ENCODE measurements at places on chromosomes 11 and 22.

- DNase-seq = no peak
These were observed 945.5 kb downstream of the OPCML start for GRCh38 chr11:132586801-132587200.

DNA sequence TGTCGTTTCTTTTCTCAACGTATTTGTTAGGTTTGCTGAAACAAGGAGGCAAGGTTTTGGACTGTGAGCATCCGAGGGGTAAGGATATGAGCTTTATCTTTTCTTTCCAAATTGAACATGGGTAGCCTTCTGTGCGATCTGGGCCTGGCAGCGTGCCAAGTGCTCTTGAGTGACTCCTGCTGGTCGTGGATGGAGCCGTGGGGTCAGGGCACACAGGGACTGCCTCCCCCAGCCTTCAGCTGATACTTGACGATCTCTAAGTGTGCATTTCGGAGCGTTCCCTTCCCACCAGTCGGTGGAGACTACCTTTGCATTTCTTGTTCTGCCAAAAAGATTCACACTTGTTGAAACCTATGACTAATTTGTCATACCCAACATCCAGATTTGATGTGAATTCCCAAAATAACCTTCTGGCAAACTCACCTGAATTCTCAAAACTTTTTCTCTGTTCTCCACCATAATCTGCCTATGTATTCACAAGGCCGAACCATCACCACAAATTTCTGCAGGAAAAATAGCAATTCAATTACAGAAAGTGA lies 40.1 kb upstream of the CLMP start:
- DNase-seq = no peak

DNA sequence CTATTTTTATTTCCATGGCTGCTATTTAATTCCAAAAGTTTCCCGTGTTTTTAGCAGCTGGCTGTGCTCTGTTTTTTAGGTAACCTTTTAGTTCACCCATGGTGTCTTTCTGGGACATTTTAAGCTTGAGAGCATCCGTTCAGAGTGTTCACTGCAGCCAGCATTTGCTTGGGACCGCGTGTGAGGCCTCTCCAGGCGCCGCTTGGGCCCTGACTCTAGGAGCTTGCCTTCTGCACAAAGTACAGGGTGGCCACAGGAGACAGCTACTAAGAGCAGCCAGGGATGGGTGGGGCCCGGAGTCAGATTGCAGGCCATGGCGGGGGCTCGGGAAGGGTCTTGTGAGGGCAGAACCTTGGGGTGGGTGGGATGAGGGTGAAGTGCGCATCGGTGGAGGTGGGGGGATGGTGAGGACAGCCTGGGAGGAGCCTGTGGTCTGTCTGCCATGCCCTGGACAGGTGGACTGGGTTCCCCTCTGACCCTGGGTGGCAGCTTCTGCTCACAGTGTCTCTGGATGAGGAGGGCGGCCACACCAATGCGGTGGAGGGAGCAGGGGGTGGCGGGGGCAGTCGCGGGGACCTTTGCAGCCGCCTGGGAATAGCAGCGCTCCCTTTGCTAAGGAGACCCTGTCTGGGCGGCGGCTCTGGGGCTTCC lies 288.1 kb downstream of the TBC1D22A start:
- no peak for DNase-seq

DNA sequence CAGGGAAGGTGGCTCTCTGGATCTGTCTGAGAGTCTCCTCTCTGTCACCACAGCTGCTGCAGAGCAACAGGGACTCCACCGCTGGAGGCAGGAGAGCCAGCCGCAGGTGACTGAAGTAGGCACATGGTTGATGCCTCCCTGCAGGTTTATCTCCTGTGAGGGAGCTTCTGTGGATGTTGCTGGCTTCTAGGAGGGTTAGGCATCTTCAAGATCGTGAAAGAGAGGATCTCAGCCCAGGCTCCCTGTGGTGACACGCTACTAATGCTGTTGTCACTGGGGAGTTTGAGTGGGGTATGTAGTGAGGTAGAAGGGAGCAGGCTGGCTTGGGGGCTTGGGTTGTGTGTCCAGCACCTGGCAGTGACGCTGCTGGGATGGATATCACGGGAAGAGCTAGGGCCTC lies 34.1 kb downstream of the DAGLA start:
- DNase-seq = no peak

GRCh38 chr11:66277471-66278362 lies at the start of gene CNIH2:
Gene CNIH2, plus strand, starts transcription at chr11:66278175. Its CDS starts 282 bp downstream, at chr11:66278457.
- no peak for DNase-seq

DNA sequence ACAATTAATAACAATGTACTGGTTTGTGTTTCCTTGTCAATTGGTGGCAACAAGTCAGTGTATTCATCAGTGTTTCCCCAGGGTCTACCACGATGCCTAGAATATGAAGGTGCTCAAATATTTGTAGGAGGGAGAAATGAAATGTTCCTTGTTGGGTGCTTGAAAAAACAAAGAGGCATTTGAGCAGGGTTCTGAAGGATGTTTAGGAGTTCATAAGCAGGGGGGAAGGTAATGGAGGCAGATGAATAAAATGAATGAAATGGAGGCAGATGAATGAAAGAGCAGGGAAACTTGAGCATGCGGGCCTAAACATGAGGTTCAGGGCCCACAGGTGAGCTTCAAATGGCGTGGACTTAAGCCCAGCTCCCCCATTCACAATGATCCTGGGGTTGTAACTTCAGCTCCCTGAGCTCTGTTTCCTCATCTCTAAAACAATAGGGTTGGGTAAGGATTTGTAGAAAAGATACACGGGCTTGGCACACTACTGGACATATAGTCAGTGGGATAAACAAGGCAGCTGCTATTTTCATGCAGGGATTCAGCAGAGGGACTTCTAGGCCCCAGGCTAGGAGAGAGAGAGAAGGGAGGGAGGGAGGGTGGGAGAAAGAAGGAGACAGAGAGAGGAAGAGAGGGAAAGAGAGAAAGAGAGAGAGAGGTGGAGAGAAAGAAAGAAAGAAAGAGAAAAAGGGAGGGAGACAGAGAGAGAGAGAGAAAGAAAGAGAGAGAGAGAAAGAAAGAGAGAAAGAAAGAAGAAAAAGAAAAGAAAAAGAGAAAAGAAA lies 73.7 kb downstream of the MN1 start:
- DNase-seq = no peak

DNA sequence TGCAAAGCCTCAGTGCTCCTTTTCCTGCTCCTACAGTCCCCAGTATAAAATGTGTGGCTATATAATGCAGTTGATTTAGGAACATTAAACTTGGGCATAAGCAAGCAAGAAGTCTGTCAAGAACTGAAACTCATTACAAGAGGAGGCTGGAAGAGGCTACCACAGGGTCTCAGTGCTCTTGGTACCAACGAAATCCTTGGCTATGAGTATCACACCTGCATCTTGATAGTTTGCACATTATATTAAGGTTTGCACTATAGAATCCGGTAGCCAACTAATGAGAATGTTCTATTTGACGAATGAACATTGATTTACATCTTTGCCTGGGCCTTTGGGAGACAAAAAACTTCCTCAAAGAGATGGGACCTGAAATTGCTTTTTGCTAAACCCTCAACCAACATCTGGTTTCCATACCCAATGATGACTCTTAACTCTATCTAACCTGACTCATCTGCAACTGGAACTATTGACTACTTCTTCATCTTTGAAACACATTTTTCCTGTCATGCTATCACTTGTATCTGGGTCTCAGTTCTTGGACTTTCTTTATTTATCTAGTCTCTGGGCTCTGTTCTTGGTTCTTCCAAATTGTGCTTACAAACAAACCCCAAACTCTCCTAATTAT lies 207.2 kb upstream of the CTSC start:
- DNase-seq = no peak

- DNase-seq = no peak
These were observed 12.9 kb upstream of the GNB1L start for GRCh38 chr22:19867617-19868016.

GRCh38 chr11:28086569-28086968 lies 21.4 kb downstream of the KIF18A start:
- DNase-seq = no peak

DNA sequence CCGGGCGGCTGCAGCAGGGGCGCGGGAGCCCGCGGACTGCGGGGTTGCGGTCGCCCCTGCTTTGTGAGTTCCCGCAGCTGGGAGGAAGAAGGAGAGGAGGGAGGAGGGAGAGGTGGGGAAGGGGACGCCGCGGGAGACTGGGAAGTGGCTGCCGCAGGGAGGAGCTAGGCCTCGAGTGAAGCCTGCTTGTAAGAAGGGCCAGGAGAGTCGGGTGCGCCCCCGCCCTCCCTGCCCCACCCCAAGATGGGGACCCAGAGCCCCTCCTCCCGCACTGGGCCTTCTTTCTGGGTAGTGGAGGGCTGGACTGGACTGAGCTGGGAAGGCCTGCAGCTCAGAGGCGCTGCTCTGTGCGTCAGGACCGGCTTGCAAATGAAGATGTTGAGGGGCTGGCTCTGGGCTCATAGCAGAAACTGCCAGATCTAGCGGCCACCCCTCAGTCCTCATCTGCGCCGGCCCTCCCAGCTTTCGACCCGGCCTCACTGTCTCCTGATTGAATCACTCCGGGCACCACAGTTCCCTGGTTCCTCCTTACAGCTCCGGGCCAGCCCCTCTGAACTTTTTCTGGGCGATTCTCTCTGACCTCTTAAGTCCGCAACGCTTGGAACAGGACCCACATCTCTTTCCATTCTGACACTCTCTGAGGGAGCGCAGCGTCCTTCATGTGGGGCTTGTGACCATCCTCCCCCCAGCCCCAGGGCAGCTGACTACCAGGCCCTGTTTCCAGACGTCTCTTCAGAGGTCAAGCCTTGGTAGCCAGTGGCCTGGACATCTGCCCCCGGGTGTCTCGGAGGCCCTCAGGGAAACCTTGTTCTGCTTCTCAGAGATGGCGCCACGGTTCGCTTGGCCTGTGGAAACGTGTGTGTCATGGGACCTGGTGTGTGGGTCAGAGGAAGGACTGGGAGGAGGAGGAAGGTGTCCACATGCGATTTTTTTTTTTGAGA lies 21.9 kb downstream of the SERPINH1 start:
- DNase-seq = no peak

DNA sequence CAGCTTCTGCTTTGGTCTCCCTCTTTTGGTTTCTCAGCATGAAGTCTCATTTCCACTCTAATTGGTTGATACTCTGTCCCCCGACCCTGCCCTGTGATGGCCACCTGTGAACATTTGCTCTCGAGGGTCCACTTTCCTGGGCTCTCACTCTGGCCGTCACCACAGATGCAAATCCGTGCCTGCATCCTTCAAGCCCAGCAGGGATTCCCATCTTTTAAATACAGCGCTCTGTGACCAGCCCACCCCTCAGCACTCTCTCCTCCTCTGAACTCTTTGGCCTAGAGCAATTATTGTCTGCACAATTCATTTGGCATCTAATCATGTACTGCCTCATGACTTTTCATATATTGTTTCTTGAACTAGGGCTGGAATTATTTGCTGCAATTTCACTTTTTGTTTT lies 26.0 kb downstream of the PKNOX2 start:
- DNase-seq = no peak

GRCh38 chr22:31340765-31341247 lies 5.3 kb downstream of the PATZ1 start:
- no peak for DNase-seq

DNA sequence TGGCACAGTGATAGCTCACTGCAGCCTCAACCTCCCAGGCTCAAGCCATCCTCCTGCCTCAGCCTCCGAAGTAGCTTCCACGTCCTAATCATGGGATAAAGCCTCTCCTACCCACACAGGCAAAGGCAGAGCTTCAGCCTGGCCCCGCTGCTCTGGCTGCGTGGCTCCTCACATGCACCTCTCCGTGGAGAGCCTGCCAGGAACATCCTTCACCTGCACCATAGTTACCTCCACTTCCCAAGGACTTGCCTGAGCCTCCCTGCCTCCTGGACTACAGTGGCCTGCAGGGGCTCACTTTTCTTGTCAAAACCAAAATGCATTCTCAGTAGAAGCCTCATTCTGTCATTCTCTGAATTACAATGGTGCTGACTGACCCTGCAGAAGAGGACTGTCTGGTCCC lies 6.5 kb downstream of the C11orf16 start:
- no peak for DNase-seq

DNA sequence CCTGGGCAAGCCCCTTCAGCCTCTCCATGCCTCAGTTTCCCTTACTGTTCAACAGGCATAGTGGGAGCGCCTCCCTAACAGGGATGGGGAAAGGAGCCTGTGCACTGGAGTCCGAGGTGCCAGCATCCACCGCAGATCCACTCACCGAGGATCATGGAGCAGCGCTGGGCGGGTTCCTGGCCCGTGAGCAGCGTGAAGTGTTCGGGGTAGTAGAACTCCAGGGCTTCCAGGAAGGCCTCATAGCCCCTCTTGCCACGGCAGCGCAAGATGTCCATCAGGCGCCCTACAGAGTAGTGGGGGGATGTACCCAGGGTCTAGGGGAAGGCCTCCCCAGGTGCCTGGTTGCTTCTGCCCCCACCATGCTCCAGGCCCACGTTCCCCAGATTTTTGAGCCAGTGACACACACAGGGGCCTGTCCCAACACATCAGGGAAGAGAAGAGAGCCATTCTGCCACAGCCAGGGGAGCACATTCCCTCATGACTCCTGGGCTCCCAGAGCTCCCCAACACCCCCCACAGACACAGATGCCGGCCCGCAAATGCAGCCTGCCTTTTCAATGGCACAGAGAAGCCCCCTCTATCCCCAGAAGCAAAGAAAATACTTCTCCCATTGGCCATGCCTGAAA lies 1.3 kb downstream of the CARD10 start:
- no peak for DNase-seq

- DNase-seq = no peak
These were observed 12.0 kb downstream of the BRD1 start for GRCh38 chr22:49815641-49816091.

DNA sequence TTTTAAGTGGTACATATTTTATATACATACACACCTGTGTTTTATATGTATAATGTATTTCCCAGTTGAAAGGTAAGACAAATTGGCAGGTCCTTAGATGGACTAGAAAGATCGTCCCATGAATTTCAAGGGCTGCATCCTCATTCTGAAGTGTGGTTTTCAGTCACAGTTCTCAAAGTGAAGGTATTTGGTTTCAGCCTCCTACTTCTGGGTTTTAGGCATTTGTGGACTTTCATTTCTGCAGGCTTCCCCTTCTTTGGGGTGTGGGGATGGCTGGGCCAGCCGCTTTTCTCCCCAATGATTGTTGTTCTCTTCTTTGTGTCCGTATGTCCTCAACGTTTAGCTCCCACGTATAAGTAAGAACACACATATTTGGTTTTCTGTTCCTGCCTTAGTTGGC lies 10.0 kb downstream of the DCPS start:
- DNase-seq = no peak

DNA sequence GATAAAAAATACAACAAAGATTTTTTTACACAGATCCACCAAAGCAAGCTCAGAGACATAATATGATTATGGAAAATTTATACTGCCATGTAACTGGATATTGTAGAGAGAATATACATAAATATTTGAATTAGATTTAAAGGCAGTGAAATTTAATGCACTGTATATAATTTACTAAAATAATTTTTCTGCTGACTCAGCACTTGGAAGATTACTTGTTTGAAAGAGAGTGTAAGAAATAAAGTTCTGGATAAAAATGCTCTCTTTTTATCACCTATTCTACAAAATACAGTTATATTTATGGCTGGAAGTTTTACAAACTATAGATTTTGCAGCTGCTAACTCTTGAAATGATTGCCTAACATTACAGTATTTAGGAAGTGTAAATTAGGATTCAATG lies 628.3 kb upstream of the CHORDC1 start:
- no peak for DNase-seq

Measured in T1000 (cell line).